ENCODE measurements at places on chromosomes 16 and 17. TPM values are rescaled to one million over a fixed set of nuclear protein-coding genes. Genes with fewer than 3 reads are reported as not detected.

NEUROD2 gene
- not detected for polyA plus RNA-seq

DHRS7C gene
- not detected for polyA plus RNA-seq

CCL14 gene
- polyA plus RNA-seq = not detected

SBK1 gene
- polyA plus RNA-seq = not detected

KRTAP4-9 gene
- polyA plus RNA-seq = not detected

PRSS53 gene
- polyA plus RNA-seq = 0.40 TPM

CCDC154 gene
- polyA plus RNA-seq = not detected

ZP2 gene
- 0.20 TPM for polyA plus RNA-seq

COX6A2 gene
- polyA plus RNA-seq = not detected

TMC7 gene
- not detected for polyA plus RNA-seq

TNFRSF13B gene
- polyA plus RNA-seq = 122 TPM

CIITA gene
- 35.0 TPM for polyA plus RNA-seq

PRR15L gene
- polyA plus RNA-seq = not detected

PYY gene
- not detected for polyA plus RNA-seq

TNS4 gene
- polyA plus RNA-seq = 0.53 TPM

KRT28 gene
- not detected for polyA plus RNA-seq

HCRT gene
- not detected for polyA plus RNA-seq

FA2H gene
- not detected for polyA plus RNA-seq

RGS9 gene
- polyA plus RNA-seq = 11.8 TPM

TBX21 gene
- 1.7 TPM for polyA plus RNA-seq

CTRL gene
- polyA plus RNA-seq = 4.8 TPM

GP1BA gene
- polyA plus RNA-seq = 0.64 TPM

TOP2A gene
- polyA plus RNA-seq = 239 TPM

NOD2 gene
- polyA plus RNA-seq = 4.5 TPM

RNF157 gene
- 3.4 TPM for polyA plus RNA-seq

SSTR5 gene
- not detected for polyA plus RNA-seq

SHISA9 gene
- polyA plus RNA-seq = 0.03 TPM

TMEM235 gene
- polyA plus RNA-seq = not detected

TVP23C gene
- 3.8 TPM for polyA plus RNA-seq

CTU2 gene
- 36.9 TPM for polyA plus RNA-seq

RUNDC3A gene
- polyA plus RNA-seq = not detected

MINK1 gene
- 16.0 TPM for polyA plus RNA-seq

KRT27 gene
- polyA plus RNA-seq = not detected

CNGB1 gene
- not detected for polyA plus RNA-seq
